ENCODE measurements at places on chromosomes 2 and 18.

GRCh38 chr18:24595561-24596031 is 135.2 kb downstream of the HRH4 start:
- no peak for DNase-seq

- no peak for DNase-seq
Measured at GRCh38 chr2:80525152-80525551, 220.6 kb upstream of the LRRTM1 start.

- DNase-seq: no peak
Measured at GRCh38 chr2:23651187-23652080, 266.5 kb downstream of the KLHL29 start.

DNA sequence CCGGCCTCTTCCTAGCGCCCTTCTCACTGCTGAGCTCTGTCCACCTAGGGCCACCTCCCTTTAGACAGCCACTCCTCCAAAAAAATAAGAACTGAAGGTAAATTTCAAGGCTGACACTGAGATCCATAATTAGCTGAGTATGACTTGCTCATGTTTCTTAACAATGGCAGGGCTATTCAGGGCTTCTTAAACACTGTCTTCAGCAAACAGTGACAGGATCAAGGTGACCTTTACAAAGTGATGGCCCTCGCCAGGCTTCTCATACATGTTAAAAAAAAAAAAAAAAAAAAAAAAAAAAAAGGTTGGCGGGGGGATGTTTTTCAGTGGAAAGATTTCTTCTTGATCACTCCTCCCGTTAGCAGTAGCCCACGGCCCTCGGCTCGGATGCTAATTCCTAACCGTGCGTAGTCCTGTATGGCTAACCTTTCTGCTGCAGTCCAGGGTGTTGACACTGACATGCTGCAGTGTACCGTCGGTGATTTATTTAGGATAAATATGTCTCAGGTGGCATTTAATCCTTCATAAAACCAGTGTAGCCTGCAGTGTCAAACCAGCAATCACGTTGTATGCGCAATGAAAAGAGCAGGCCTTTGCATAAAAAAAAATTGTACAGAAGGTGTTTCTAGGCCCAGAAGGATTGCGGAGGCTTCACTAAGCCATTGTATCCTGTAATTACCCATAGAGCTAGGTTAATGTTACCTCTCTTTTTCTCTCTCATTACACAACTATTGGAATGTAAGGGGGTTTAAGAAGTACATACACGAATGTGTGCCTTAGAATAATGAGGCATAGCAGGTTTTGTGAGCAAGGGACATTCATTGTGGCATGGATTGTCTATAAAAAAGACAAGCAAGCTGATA is 142.7 kb downstream of the PTGR3 start:
- no peak for DNase-seq

GRCh38 chr2:121635371-121635770 is 13.9 kb downstream of the CLASP1 start:
- no peak for DNase-seq

DNA sequence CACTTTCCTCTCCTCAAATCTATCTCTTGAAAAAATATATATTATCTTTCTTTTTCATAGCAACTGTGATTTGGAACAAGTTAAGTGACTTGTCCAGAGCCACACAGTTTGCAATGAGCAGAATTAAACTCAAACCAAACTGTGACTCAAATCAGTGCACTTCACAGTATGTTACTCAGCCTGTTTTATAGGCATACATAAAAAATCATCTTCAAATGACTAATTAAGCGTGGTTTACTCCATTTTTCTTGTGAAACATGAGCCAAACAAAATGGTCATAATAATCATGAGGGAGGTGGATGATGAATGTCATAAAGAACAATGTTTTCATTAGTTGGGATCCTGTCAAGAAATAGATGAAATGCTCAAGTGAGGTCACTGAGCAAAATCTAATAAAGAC is 6.1 kb upstream of the CCDC178 start:
- DNase-seq: no peak

DNA sequence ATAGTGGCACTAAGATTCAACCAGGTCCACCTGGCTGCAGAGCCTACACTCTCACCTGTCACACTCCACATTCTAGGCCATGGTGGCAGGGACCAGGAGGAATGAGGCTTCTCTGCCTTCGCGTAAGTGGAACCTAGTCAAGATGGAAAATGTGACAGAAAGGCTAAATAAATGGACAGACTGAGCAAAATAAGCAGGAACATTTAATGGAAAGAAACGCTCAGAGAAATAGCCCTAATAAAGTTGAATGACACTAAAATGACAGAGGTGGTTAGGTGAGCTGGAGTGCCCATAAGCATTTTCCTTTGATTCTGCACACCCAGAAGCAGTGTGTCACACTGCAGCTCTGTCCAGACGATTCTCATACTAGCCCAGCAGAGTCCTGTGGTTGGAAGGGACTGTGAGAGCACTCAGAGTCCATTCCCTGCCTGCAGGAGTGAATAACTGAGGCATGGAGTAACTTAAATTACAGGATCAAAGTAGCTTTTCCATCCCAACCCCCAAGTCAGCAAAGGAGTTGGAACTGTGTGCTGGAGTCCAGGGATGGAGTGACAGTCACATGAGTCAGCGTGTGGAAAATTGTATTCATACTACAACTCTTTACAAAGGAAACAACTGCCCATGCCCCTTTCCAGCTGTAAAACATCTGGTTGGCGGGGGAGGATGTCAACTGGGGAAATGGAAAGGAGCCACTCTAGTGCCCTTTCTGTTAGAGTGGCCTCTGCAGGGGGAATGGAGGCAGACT is 105.4 kb upstream of the LGALSL start:
- DNase-seq: no peak

DNA sequence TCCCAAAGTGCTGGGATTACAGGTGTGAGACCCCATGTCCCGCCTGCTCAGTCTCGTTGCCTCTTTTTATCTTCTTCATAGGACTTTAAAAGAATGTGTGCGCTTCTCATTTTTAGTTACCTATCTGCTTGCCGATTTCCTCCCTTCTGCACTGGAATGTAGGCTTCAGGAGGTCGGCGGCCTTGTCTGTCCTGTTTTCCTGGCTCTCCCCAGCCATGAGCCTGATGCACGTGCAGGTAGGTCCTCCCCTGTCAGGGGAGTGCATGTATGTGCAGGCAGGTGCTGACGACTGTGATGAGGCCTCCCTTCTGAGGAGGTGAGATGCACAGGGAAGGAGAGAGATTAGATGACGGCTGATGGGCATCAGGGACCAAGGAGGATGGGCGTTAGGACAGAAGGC is 13.6 kb upstream of the ATP6V1C2 start:
- DNase-seq: no peak

- no peak for DNase-seq
Measured at GRCh38 chr2:169348321-169349024, 13.9 kb downstream of the LRP2 start.

DNA sequence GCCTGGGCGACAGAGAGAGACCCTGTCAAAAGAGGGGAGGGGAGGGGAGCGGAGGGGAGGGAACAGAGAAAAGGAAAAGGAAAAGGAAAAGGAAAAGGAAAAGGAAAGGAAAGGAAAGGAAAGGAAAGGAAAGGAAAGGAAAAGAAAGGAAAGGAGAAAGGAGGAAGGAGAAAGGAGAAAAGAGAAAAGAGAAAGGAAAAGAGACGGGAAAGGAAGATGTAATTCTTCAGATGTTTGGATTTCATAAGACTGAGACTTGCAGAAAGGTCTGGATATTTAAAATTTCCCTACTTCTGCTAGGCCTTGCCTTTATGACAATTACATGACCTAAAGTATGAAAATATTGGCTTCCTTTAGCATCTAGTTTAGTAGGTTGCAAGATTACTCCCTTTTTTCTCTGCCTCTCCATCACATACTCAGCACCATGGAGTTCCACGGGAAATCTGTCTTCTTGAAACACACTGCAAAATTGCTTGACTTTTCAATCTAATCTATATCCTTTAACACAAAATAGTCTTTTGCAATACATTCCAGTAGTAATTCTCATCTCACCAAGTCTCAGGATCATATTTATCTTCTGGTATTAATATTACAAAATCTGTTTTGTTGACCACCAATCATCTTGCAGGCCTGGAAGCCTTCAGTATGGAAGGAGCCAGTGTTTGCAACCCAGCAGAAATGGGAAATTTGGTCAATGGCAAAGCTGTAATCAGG is 383.5 kb downstream of the ZEB2 start:
- DNase-seq: no peak

DNA sequence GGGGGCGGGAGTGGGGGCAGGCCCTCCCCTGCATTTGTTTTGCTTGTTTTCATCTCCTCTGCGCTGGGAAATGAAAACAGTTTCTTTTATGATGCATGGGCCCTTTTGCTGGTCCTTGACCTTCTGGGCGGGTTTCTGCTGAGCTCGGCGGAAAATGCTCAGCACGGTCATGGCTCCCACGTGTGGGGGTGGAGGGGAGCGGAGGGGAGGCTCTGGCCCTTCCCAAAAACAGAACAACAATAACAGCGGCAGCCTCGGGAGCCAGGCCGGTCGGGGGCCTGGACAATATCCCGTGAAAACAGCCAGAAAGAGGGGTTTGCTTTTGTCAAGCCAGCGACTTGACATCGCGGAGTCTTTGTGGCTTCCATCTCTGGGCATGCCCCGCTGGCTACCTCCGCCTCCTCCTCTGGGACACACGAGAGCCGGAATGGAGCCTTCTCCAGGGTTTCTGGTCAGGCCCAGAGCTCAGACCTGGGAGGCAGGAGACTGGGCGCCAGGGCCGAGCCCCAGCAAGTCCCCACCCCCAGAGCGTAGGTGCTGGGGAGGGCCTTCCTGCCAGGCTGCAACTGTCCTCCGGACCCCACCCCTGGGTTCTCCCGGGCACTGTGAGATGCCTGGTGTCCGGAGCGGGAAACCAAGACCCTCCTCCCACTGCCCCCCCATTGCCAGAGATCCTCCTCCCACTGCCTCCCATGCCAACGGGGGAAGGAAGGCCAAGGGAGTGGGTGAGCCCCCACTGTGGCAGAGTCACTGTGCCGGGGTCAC is 35.9 kb upstream of the SNED1 start:
- DNase-seq: no peak

- peak; percentile 16 for DNase-seq
Measured at GRCh38 chr18:9082711-9083510, 19.6 kb upstream of the NDUFV2 start.

DNA sequence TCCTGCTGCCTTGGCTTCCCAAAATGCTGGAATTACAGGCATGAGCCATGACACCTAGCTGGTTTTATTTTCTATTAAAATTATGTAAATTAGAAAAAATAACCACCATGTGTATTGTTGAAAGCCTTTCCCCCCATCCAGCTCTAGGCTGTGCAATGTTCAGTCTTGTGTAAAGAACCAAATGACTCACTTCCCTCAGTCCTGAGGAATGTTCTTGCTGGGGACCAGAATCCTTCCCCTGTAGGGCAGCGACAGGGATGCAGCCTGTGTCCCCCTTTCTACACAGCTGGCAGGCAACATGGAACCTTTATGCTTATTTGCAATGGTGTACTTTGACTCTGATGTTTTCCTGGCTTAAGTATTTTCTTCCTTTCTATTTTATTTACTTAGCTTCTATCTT is 29.4 kb downstream of the AOX1 start:
- DNase-seq: no peak

- no peak for DNase-seq
Measured at GRCh38 chr2:189127756-189128155, 51.8 kb downstream of the COL5A2 start.
